ENCODE measurements at places on chromosomes 6 and 20.

GRCh38 chr20:818001-818664 lies 15.4 kb upstream of the FAM110A start:
- no peak for DNase-seq

DNA sequence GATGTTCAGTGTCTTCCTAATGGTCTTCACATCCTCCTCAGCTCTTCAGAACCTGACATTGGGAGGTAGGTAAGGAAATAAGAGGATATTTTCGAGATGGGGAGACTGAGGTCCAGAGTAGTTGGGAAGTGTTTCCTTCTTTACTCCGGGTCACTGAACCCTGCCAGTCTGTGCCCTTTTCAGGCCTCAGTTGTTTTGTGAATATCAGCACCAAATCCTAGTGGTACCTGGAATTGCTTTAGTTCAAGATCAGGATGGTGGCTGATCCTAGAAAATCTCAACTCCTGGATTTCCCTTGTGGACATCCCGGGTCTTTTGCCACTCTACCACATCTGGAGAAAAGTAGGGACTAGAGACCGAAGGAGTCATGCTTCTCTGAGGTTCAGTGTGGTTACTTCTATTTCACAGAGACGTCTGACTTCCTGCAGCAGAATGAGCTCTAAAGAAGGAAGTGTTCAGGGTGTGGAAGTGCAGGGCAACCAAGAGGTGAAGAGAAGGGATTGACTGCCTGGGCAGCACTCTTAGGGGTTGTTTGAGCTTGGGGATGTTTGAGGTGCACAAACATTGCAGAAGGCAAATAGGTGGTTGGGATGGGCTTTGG lies 995 bp downstream of the STK4 start:
- DNase-seq = no peak

DNA sequence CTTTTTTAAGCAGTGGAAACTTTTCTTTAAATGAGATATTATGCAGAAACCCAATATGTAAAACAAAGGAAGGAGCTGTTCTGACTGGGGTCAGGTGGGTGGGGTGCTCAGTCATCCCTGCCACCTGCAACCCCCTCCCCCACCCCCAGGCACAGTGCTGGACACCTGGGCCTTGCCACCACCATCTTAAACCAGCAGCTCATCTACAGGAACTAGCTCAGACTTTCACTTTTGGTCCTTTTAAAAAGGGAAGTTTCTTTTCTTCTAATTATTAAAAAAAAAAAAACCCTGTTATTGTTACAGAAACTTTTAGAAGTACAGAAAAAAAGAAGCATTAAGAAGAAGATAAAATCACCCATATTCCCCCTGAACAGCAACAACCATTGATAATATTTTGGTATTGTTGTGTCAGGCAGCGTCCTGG lies 37.1 kb downstream of the PPP1R16B start:
- DNase-seq = no peak

GRCh38 chr6:122653094-122653493 lies 42.9 kb downstream of the PKIB start:
- DNase-seq = no peak

DNA sequence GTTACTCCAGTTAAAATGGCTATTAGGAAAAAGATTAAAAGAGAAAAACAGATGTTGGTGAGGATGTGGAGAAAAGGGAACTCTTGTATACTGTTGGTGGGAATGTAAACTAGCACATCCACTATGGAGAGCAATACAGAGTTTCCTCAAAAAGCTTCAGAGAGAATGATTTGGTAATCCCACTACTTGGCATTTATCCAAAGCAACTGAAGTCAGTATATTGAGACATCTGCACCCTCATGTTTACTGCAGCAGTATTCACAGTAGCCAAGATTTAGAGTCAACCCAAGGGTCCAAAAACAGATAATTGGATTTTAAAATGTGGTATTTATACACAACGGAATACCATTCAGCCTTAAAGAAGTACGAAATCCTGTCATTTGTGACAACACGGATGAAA lies 469.5 kb downstream of the QKI start:
- no peak for DNase-seq

DNA sequence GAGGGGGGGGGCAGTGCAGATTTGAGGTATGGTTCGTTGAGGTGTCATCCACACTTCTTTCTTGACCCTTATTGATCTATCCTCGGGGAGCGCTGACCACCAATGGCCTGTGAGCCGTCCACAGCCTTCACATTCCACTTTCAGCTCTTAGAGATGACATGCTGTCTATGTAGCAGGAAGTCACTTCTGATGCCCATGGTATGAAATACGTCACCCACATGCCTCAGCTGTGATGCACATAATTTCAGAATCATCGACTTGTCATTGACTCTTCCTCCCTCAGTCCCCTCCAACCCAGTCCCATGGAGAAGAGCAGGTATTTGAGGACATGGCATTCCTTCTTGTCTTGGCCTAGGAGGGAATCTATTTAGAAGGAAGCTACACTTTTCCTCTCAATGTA lies 4.7 kb upstream of the ADGRF5 start:
- DNase-seq = no peak

DNA sequence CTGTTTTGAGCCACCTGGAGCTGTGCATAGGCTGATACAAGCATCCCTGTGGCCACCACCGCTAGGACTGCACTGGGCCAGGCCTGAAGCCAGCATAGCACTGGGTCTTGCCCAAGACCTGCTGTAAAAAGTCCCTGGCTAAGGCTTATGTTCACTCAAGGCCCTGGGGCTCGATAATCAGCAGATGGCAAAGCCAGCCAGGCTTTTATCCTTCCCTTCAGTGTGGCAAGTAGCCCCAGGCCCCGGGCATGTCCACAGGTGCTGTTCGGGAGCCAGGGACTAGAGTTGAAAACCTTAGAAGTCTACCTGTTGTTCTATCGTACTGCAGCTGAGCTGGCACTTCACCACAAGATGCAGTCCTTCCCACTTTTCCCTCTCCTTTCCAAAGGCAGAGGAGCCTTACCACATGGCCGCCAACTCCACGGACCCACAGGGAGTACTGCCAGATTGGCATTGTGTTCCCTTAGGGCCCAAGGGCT lies 226.4 kb upstream of the ZNF217 start:
- DNase-seq = no peak

- no peak for DNase-seq
These were observed 76.2 kb downstream of the NINL start for GRCh38 chr20:25509084-25509483.

GRCh38 chr6:4788953-4789584 lies 12.9 kb downstream of the CDYL start:
- DNase-seq = no peak

GRCh38 chr6:84193114-84193708 lies 34.2 kb downstream of the CEP162 start:
- no peak for DNase-seq

DNA sequence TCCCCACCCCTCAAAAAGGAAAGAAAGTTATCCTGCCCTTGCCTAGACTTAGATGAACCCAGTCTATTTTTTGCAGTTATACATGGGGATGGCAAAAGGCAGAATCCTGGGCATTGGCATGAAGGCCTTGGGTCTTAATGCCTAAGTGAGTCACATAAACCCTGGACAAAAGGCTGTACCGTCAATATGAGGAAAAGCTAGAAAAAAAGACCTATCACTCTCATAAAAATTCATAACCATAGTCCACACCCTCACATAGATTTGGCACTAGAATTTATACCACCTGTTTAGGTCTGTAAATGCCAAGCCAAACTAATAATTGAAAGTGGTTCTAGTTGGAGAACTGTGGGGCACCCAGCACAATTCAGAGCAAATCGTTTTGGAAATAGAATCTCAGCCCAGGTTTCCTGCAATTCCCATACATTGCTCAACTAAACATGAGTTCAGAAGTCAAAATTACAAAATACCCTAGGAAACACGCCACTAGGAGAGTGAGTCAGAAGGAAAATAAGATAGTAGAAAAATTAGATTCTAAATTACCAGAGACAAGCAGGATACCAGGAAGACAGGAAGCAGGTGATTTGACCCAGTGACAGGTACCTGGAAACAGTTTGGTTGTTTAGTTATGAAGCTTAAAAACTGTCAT lies 70.4 kb upstream of the FUCA2 start:
- no peak for DNase-seq

- peak; percentile 83 for DNase-seq
These were observed at the start of gene DSP for GRCh38 chr6:7541175-7542064. Gene DSP, plus strand, starts transcription at chr6:7541671. Its CDS starts 245 bp downstream, at chr6:7541916.

DNA sequence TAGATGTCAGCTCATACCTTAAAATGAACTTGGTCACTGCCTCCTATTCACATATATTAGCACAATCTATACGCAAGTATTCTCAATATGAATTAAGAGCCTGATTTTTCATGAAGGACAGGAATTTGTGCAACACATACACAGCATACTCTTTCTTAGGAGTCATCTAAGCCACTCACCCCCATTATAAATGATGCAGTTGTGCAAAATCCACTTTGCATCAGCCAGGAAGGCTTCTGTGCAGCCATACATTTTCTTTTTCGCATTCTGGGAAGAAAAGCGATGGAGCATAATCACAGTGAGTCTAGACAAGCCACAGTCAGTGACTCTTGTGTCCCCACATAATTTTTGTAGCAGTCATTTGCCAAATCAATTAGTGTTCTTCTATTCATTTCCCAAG lies 66.5 kb downstream of the ZMYND8 start:
- no peak for DNase-seq

GRCh38 chr6:14255916-14256315 lies 138.3 kb downstream of the CD83 start:
- peak; percentile 10 for DNase-seq

DNA sequence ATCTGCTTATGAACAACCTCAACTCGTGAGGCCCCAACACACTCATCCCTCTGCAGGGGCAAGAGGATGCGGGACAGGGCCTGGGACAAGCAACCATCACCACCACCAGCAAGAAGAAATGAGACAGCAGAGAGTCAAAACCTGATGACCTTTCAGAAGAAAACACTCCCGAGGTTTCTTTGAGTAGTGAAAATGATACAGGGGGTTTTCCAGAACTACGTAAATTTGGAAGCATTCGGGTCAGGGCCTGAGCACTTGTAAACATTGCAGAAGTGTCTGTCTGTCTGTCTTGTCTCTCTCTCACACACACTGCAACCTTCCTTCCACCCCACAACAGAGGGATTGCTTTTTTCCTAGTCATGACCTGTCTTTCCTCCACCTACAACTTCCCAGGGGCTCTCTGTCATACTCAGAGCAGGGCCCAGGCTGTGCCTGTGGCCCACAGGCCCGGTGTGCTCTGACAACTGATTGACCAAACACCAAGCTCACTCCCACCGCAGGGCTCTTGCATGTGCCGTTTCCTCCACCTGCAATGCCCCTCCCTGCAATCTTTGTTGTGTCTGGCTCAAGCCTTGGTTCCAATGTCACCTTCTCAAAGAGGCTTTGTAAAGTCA lies 90.9 kb downstream of the BMP7 start:
- DNase-seq = no peak

DNA sequence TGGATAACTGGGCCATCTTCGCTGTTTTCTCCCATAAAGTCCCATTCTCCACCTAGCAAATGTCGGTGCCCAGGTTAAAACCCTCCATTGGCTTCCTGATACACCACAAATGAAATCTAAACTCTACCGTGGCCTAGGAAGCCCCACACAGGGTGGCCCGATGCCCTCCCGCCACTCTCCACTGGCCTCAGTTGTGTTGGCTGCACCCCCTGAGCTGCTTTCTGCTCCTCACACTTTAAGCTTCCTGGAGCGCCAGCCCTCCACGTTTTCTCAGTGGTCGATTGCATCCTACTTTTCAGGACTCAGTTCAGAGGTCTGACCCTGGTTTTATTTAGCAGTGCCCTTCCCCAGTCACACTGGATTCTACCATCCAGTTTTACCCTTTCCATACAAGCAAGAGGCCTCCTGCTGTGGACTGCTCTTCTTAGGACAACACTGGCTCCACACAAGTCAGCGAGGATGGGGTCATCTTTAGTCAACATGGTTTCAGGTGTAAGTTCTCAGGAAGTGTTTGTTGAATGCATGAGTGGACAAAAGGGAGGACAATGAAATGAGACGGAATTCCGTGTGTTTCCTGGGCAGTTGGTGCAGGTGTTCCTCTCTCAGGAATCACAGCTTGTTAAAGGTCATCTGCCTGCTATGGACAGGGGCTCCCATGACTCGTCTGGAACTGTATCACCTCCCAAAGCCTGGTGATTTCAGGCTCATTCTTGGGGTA lies 124.1 kb downstream of the SULF2 start:
- DNase-seq = no peak

DNA sequence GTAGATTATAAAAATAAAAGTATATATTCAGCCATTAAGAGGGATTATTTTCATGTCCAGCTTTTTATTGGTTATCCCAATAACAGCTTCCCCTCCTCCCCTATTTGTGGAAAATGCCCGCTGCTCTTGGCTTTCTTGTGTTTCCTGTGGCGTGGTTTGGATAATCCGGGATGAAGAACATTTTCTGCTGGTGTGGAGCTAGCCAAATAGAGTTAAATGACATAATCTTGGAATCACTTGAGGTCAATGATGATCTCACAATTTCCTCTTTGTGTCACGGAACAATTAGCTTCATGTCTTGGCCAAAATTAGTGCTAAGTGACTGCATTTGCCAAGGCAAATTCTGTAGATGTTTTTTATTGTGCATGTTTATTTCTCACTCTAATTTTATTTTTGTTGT lies 394.0 kb downstream of the LAMA2 start:
- DNase-seq = no peak

GRCh38 chr6:20317430-20317829 lies 84.2 kb upstream of the E2F3 start:
- no peak for DNase-seq

Measured in H1 (cell line).